Activated T-helper 9 cell treated with anti-CD3 and anti-CD28 coated beads, Interleukin-2, amount 50 U/mL, for 16 hours (primary cell): ENCODE measurements at places on chromosomes 6 and 20.

DNA sequence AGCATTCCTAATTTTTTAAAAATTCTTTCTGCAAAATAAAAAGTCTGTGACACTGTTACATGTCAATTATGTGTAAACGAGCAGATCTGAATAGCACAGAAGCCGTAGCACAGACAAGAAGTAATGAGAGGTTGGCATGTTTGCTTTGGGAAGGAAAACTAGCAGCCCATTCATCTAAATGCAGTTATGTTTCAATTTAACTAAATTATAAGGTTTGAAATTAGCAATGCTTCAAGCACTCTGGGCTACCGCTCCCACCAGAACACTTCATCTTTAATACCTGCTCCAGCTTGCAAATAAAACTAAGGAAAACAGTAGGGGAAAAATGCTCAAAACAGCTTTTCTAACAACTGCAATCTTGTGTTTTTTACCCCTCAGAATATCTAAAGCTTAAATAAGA lies 73.9 kb downstream of the PTPRK start:
- no peak for DNase-seq

GRCh38 chr6:101380897-101381630 lies 12.4 kb upstream of the GRIK2 start:
- DNase-seq, result no peak

- no peak for DNase-seq
These were observed 46.9 kb upstream of the TRERF1 start for GRCh38 chr6:42498473-42499128.

DNA sequence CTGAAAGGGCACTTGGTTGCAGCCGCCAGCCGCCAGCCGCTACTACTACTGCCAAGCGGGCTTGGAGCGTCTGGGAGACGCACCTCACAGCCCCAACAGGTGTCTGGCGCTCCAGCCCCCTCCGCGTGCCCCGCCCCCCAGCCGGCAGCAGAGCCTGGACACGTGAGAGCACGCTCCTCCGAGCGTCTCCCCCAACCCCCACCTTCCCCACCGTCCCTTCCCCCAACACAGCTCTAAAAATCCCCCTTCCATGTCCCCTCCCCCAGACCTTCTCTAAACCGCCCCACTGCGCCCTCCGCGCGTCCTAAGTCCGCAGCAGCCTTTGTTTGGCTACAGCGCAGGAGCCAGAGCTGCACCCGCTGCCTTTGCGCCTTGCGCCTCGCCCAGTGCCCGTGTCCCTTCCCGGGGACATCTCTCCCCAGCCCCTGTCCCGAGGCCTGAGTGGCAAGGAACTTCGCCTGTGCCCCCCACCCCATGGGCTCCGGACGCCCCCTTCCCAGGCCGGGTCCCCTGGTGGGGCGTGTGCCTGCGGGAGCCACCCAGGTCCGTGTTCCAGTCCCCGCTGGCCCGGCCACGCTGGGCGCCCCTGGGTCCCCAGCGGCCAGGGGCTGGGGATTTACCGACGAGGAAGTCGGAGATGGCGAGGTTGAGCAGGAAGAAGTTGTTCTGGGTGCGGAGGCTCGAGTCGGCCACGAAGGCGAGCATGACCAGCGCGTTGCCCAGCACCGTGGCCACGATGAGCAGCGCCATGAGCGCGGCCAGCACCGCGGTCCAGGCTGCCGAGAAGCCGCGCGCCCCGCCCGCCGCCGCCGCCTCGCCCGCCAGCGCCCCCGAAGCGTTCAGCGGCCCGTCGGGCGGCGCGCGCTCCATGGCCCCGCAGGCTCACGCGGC lies 732 bp downstream of the HRH3 start:
- no peak for DNase-seq
